NCI-H1436 treated with DMSO at 0.1 percent for 48 hours (cell line): ENCODE measurements at places on chromosomes 11 and 22.

DNA sequence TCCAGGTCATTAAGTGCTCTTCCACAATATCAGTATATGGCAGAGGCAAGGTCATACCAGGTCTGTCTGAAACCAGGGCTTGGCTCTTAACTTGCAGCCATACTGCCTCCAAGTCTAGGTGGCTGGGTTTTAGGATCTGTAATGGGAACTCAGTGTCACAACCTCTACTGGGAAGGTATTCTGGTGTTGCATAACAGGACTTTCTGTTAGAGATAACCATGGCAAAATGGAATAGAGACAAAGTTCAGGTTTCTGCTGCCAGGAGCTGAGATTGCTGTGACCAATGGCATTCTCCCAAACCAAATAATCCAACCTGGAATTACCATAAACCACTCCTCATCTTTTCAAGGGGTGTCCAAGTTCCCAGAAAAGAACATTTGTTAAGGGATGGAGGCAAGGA lies 6.8 kb upstream of the SAA1 start:
- no peak for DNase-seq

- no peak for DNase-seq
Measured at GRCh38 chr11:16791191-16791961, 52.9 kb downstream of the C11orf58 start.

DNA sequence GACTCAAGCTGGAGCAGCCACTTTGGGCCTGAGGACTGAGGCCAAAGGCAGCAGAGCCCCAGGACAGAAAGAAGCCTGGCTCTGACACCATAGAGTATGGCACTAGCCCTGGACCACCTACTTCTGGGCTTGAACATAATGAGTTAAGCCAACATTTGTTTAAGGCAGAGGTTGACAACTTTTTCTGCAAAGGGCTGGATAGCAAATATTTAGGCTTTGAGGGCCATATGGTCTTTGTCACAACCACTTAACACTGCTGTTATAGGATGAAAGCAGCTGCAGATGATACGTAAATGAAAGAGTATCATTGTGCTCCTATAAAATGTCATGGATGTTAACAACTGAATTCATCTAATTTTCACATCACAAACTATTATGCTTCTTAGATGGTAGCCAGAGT lies 16.6 kb downstream of the OSBP start:
- no peak for DNase-seq

DNA sequence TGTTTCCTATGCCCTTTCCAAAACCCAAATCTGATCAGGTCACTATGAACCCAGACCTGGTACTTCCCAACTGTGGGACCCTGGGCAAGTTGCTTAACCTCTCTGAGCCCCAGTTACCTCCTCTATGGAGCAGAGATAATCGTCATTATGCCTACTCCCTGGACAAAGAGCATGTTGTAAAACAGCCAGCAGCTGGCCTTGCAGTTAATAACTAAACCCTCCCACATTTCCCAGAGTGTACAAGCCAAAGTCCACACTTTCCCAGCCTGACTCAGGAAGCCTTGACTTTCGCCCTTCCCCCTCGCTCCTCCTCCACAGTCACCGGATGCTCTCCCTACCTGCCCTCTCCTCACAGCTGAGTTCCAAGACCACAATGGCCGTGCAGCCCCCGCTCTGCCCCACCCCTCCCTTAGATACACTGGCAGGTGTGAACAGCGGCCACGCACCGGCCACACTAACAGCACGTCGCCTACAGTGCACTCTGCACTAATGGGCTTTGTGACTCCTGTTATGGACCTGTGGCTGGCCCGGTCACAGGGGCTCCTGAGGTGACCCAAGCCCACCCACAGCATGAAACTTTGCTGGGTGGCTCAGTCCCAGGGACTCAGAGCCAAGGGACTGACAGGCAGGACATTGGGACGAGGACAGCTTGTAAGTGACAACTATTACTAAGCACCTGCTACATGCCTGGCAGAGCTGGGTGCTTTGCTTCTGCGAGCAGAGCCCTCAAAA lies 15.6 kb upstream of the MFNG start:
- DNase-seq: no peak

GRCh38 chr22:33362702-33363101 lies 304.5 kb upstream of the SYN3 start:
- no peak for DNase-seq

- no peak for DNase-seq
Measured at GRCh38 chr11:117818041-117818873, 6.3 kb downstream of the FXYD2 start.

GRCh38 chr11:8794126-8794525 lies 111.5 kb downstream of the RPL27A start:
- DNase-seq: no peak
